Stimulated activated CD8-positive, alpha-beta memory T cell treated with anti-CD3 and anti-CD28 coated beads, Interleukin-7, amount 100 ng/mL, for 48 hours (primary cell): ENCODE measurements at places on chromosomes 2 and 18.
A peak's percentile ranks its signal among the peaks of the same experiment; 100 is the strongest.

- peak; percentile 27 for DNase-seq
Measured at GRCh38 chr18:77899972-77900754, 650.5 kb downstream of the GALR1 start.

GRCh38 chr2:44778221-44778654 lies 163.3 kb upstream of the SIX3 start:
- no peak for DNase-seq

DNA sequence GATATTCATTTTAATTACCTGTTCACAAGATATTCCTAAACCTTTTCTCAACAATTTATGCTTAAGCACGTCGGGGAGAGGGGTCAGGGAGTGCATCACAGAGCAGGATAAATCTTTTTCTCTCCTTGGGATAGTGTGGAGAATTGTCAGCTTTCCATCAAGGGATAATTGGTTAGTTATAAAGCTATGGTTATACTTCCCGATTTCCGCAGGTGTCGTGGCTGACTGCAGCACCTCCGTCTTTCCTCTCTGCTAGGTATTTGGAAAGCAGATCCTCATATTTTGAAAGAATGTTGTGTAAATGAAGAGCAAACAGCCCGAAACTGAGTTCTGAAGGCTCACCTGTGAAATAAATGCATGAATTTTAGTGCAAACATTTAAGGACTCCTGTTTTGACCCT lies 778 bp downstream of the DYNC2LI1 start:
- DNase-seq = no peak

DNA sequence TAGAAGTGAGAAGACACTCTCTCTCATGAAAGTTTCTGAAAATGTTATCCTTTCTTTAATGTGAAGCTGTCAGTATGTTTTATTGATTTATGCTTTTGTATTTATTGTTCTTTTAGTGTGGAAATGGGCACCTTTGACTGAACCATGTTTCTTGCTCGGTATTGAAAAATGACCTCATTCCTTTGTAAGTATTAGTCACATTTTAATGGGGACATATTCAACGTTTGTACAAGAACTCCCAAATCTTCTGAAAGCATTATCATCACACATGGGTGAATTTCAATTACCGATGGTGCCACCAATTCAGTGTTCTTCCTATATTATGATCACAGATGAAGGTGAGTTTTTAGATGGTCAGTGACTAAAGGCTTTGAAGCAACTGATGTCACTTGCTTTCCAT lies 371.8 kb upstream of the GCFC2 start:
- no peak for DNase-seq

- DNase-seq = no peak
Measured at GRCh38 chr2:66477135-66477842, 42.4 kb downstream of the MEIS1 start.

DNA sequence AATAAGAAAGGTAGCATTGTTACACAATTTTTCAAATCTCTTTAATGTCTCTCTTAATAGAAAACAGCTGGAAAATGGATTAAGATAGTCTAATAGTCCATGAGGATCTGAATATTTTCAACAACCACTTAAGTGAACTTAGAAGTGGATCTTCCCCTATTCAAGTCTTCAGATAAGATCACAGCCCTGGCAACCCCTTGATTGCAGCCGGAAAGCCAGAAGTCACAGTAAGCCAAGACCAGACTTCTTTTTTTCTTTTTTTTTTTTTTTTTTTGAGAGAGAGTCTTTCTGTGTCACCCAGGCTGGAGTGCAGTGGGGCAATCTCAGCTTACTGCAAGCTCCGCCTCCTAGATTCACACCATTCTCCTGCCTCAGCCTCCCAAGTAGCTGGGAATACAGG lies 18.6 kb upstream of the ZC3H15 start:
- no peak for DNase-seq

DNA sequence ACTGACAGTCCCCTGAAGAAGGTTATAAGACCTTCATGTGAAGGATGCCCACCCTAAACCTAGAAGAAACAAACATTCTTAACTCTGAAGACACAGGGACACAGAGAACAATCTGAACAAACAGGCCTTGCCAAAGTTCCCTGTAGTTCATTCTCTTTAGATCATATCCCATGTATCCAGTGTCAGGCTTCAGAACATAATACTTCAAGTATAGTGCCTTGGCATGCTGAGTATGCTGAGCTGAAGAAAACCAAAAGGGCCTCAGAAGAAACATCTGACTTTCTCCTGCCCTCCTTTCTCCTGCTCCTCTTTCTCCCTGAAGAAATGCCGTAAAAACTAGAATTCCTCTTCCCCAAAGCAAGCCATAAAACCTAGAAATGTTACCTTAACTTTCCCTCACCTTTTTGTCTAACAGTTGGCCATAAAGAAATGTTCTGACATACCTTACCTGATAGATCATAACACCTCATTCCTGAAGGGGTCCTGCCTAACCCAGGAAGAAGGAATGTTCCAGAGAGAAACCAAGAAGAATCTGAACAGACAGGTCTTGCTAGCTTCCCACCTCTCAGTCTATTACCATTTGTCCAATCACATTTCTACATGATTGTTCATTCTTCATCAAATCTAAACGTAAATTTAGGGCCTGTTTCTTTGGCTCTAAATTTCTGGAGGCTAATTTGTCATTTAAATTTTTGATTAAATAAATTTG lies 160.1 kb upstream of the ZC3H15 start:
- no peak for DNase-seq

- DNase-seq = no peak
Measured at GRCh38 chr18:6624661-6625311, 104.7 kb upstream of the ARHGAP28 start.

GRCh38 chr2:1493431-1494126 lies 80.3 kb downstream of the TPO start:
- DNase-seq = no peak

GRCh38 chr2:1448009-1448408 lies 34.7 kb downstream of the TPO start:
- DNase-seq = no peak

- DNase-seq = no peak
Measured at GRCh38 chr2:28340312-28341202, 52.1 kb upstream of the FOSL2 start.

- no peak for DNase-seq
Measured at GRCh38 chr18:59609654-59610053, 87.6 kb downstream of the CCBE1 start.

DNA sequence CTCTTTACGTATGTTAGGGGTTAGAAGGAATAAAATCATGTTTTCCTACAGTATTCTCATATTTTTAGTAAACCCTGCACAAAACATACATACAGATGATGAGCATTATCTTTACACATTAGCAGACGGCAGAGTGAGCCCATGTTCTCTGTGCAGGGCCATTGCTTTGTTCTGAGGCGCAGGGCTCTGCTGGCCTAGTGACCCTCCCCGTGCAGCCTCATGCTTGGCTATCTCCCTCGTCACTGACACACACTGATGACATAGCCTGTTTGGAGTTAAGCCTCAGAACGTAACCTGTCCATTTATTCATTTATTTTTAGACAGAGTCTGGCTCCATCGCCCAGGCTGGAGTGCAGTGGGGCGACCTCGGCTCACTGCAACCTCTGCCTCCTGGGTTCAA lies 115.9 kb upstream of the FOSL2 start:
- no peak for DNase-seq

DNA sequence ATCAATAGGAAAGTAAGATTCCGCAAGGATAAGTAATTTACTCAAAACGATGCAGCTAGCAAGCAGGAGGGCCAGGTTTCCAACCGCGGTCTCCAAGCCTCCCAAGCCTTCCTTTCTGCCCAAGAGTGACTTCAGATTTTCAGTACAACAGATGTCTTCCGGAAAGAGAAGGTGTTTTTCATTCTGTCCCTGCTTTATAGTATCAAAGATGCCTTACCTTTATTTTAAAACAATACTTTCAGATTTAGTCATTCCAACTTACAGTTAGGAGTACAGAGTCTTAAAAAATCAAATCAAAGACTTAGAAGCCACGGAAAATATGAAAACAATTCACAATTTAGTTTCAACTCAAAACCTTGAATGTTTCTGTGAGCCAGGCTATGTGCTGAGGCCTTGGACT lies 43.6 kb downstream of the CYB5A start:
- no peak for DNase-seq

DNA sequence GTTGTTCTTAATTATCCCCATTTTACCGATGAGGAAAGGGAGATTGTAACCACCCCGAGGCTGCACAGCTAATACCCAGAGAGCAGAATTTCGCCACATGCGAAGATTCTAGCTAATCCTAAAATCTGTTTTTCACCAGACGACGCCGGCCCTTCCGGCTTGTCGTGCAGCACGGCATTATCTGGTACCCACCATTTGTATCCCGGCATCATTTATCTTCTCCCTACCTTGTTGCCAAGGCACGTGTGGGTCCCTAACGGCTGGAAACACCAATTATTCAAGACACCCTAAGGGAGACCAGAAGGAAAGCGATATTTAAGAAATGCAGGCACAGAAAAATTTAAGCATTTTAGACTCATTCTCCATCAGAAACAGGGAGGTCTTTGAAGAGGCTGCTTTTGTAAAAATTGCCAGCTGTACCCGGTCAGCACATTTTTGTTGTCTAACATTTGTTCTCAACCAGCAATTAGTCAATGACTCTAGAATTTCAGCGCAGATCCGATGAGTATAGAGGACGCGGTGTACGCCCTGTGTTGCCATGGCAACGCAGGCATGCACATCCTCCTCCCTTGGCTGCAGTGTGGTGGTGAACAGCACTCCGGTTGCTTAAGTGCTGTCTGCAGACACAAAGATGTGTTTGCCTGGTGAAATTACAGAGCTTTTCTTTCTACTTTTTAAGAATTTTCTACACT lies 111.6 kb downstream of the AGAP1 start:
- no peak for DNase-seq

DNA sequence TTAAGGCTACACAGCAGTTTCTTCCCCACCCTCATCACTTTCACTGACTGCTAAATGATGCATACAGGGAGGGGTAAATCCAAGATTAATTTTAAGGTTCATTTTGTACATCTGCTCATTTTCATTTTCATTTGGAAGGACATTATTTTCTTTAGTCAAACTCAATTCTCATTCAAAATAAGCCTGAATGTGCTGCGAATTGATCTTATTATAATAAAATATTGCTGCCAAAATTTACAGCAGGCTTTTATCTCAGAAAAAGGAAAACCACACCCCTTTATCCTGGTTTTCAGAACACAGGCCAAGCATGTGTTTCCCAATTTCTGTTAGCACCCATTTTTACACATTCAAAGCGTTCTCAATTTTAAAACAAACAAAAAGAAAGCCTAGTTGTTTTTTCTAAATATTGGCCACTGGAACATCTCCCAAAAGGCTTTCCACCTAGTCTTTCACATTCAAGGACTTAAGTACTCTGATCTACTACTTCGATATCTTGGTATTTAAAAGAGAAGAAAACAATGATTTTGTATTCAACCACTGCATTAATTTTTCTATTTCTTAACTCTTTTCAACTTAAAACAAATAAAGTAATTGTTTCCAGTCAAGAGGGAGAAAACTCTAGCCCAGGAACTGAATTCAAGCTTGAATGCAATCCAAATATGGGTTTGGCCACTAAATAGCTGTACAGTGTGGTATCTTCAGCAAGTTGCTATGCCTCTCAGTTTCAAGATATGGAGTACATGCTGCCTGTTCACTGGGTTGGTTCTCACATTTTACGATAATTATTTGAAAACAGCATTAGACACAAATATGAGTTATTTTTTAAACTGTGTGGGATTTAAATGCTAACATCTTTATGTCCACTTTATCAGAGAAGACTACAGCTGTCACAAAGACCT lies 52.5 kb downstream of the CDH2 start:
- no peak for DNase-seq

DNA sequence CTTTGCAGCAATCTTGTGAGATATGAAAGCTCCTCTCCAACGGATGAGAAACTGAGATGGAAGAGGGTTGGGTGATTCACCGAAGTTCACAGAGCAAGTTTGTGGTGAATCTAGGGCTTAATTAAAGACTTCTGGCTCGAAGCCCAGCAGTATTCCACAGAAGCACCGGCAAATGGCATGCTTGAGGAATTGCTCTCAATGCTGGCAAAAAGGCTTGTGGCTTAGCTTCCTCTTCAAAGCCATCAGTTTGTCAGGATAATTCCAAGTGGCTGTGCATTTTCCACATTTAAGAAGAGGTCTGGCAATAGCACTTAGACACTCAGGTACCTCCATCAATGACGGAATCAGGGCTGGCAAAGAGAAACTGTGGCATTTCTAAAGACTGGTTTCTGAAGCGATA lies 98.7 kb upstream of the SLC66A3 start:
- no peak for DNase-seq

- no peak for DNase-seq
Measured at GRCh38 chr2:142981069-142981378, 103.6 kb downstream of the KYNU start.

- DNase-seq = no peak
Measured at GRCh38 chr18:39770399-39770798, 2184.6 kb upstream of the PIK3C3 start.

GRCh38 chr2:66509326-66509811 lies 74.4 kb downstream of the MEIS1 start:
- no peak for DNase-seq

GRCh38 chr2:64350996-64351395 lies 103.0 kb upstream of the LGALSL start:
- no peak for DNase-seq

DNA sequence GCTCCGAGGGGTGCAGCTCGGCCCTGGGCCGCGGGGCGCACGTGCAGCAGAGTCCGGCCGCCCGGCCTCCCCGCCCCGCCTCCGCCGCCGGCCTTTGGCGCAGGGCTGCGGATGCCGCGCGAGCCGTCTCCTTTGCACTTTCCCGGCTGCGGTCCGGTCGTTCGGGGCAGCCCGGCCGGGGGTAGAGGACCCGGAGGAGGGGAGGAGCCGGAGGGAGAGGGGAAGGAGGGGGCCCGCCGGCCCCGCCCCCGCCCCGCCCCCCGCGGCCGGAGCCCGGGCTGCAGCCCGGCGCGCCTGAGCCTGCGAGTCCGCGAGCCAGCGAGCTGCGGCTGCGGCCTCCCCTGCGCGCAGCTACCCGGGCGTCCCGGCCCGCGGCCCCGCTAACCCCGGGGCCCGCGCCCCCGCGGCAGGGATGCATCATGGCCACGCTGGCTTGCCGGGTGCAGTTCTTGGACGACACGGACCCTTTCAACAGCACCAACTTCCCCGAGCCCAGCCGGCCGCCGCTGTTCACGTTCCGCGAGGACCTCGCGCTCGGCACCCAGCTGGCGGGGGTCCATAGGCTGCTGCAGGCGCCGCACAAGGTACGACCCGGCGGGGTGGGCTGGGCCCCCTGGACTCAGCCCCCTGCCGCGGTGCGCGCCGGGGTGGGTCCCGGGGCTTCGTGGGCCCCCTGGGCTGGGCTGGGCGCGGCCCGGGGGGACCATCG lies at the start of gene FHOD3:
Gene FHOD3, plus strand, starts transcription at position 297 of the 709 bp plus-strand sequence. Its CDS starts 123 bp downstream, at position 420.
- no peak for DNase-seq

DNA sequence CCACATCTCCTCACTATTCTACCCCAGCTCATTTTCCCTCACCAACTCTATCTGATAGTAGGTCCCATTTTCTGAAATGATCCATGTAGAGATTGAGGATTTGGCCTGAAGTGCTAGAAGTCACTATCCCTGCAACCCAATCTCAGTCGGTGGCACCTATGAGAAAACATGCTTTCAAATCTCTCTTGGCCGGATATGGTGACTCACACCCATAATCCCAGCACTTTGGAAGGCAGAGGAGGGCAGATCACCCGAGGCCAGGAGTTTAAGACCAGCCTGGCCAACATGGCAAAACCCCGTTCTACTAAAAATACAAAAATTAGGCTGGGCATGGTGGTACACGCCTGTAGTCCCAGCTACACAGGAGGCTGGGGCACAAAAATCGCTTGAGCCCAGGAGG lies 19.1 kb upstream of the MARCHF4 start:
- no peak for DNase-seq

GRCh38 chr2:152038441-152038958 lies 60.3 kb downstream of the CACNB4 start:
- no peak for DNase-seq

- DNase-seq = no peak
Measured at GRCh38 chr18:28095041-28095440, 81.9 kb downstream of the CDH2 start.

GRCh38 chr2:60029566-60029883 lies 523.9 kb downstream of the BCL11A start:
- no peak for DNase-seq
